IPS DF 19.7 (cell line): ENCODE measurements at places on chromosomes 1 and 21.

GRCh38 chr1:221165839-221166500 is 286.7 kb downstream of the HLX start:
- DNase-seq, result no peak

GRCh38 chr1:223755992-223756775 is 43.8 kb downstream of the CAPN2 start:
- no peak for DNase-seq

DNA sequence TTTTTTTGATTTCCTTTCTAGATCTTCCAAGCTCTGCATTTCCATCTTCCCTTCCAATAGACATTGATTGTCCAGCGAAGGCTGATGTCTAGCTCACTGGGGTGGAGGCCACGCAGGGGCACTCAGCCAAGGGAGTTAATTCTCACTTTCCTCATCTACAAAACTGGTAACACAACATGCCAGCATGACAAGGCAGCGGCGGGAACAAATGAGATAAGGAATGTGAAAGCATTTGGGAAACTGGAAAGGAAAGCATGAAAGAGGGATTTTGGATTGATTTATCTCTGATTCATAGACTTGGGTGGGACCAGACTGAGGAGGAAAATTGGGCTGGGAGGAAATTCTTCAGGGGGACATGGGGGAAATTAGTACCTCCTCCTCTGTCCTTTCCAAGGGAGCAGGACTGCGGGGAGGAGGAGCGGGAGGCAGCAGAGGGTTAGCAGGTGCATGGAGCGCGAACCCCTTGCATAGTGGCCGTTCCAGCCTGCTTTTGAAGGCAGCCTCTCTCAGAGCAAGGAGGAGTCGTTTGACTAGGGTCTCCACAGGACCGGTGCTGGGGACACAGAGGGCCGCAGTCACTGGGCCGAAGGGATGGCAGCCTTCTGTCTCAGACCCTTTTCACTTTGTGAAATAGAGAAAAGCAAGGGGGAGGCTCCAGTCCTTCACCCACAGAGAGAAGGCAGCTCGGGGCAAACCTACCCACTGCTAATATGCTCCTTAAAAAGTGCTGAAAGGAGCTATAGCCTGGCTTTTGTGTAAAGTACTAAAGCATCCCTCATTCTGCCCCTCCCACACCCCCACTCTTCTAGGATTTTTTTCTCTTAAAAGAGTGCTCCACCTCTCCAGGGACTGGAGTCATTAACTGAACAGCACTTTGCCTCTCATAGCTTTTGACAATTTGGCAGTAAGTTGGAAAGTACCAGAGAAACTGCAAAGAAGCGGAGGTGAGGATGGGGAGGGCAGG is 89.2 kb downstream of the PLXNA2 start:
- DNase-seq, result no peak

GRCh38 chr1:231318568-231318967 is 19.1 kb downstream of the EXOC8 start:
- DNase-seq, result no peak

- no peak for DNase-seq
Observed at GRCh38 chr1:59225594-59226316, 71.1 kb upstream of the FGGY start.

- peak; percentile 28 for DNase-seq
Observed at GRCh38 chr1:246971090-246971721, 36.7 kb downstream of the ZNF695 start.

- DNase-seq, result no peak
Observed at GRCh38 chr1:212060632-212061472, 25.3 kb downstream of the DTL start.

DNA sequence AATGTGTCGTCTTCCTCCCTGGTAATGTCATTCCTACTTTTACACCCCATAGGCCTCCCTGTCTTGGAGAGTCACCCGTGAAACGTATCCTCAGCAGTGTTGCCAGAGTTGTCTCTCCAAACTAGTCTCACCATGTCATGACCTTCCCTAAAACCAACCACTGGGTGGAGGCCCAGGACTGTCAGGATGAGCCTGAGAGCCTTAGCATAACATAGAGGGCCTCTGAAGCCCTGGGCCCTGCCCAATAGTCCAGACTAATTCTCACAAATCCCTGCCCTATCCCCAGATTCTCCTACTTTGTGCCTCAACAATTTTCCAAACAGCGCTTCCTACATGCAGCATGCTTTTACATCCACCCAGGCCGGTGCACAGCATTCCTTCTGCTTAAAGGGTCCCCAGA is 29.3 kb upstream of the HSD3B1 start:
- DNase-seq, result no peak

DNA sequence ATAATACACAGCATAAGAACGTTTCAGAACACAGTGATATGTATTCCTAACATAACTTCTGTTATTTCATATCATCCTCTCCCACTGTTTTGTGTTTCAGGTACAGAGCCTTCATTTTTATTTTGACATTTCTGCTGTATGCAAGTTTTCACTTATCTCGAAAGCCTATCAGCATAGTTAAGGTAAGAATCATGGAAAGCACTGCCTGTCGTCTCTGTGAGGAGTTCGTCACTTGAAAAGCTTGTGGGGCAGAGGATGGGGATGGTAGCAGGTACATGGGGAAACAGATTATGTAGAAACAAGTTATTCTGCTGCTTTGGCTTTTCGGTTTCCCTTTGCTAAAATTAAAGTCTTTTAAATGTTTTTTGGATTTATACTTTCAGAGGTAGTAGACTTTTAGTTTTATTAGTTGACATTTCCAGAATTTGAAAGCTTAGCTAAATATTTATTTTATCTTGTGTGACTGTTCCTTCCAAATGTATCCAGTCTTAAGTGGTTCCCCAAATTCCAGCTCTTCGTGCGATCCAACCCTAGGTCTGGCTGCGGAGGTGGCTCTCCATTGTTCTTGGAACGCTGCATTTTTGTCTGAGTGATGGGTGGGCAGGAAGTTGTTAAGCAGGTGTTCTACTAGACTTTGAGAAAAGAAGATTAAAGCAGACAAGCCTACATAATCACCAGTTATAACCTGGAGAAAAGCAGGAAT is 12.2 kb downstream of the SLC37A1 start:
- no peak for DNase-seq

DNA sequence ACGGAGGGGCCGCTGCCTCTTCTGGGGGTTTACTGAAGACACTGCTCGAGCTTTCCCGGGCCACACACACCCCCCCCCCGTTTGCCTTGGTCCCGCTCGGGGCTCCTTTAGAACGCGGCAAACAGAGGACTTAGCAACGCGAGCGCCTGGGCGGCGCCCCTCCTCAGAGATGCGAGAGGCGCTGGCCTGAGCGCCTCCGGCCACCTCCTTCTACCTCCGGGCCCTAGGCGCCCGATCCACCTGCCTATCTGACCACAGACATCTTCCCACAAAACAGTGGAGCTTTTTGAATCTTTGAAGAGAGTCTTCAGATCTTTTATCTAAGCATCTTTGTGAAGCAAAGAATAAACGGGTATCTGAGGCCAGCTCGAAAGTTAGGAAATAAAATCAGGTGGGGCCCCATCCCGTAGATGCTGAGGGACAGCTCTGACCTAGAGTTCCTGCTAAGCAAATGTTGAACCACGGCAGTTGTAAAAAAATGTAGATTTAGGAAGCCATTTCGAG is 436 bp upstream of the TTLL7 start:
- DNase-seq, result peak; percentile 35

- no peak for DNase-seq
Observed at GRCh38 chr1:154843636-154844296, 26.3 kb downstream of the KCNN3 start.

DNA sequence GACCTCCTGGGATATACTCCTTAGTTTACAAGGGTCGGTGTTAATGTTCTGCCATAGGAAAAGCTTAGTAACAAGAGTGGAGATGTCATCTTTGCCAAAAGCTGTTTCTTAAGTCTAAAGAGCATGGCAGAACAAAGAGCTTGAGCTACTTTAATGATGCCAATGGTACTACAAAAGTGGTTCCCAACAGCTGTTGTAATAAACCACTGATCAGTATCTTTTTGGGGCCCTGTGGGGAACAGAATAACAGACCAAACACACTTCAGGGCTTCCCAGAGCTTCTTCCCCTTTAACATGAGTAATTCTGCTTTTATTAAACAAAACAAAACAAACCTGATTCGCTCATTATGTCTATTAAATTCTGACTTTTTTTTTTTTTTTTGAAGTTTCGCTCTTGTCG is 116.3 kb downstream of the NCAM2 start:
- no peak for DNase-seq

GRCh38 chr1:114314098-114314497 is 160.4 kb upstream of the SYT6 start:
- DNase-seq, result no peak

- no peak for DNase-seq
Observed at GRCh38 chr21:15108801-15109200, 44.0 kb upstream of the NRIP1 start.

- DNase-seq, result no peak
Observed at GRCh38 chr21:45088729-45089128, 14.3 kb downstream of the ADARB1 start.

DNA sequence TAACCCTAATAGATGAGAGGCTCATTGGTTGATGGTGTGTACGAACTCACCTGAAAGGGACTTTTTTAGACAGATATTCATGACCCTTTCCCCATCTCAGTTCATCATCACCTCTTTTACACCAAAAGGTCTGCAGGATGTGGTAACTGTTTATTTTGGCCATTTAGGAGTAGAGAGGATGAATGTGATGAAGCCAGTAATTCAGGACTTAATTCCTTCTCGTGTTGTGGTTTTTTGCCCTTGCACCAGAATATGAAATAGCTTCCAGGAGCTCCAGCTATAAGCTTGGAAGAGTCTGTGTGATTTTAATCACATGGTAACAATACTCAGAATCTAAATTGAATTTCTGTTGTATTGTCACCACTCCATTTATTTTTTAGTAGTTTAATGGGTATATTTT is 189.4 kb upstream of the KCTD3 start:
- DNase-seq, result no peak

DNA sequence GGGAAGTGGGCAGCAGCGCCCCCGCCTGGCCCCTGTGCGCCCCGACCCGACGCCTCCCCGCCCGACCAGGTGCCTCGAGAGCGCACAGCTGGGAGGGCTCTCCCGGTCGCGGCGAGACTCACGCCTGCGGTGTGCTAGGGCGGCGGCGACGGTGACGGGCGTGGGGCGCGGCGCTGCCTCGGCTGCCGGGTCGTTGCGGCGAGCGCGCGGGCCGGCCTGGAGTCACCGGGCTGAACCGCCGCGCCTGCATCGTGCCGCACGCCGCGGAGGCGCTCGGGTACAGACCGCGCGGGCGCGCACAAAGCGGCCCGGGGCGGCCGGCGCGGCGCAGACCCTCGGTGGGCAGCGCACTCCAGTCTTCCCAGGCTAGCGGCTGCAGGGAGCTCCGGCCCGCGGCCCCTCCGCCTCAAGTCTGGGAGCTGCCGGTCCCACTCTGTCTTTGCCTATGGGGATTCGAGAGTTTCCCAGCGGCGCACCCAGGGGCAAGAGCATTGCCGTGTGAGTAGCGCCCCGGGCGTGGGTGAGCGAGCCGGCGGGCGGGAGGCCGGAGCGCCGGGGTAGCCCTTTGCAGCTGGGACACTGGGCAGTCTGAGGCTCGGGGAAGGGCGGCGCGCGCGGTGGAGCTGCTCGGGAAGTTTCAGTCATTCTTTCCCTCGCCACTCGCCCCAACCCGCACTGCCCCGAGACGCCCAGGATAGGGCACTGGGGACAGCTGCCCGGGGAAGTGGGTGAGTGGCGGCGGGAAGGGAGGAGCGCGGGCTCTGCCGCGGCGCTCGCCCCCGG is at the start of gene SLC35F3:
Gene SLC35F3 (plus strand): TSS at position 44 of the 783 bp plus-strand sequence.
- DNase-seq, result no peak

- no peak for DNase-seq
Observed at GRCh38 chr1:239708622-239709021, 322.3 kb downstream of the CHRM3 start.

- no peak for DNase-seq
Observed at GRCh38 chr1:34926894-34927293, 2.6 kb downstream of the DLGAP3 start.

GRCh38 chr1:33396188-33397124 is 34.4 kb downstream of the PHC2 start:
- DNase-seq, result no peak

- DNase-seq, result no peak
Observed at GRCh38 chr1:183903101-183903500, 98.2 kb downstream of the RGL1 start.

GRCh38 chr1:219990782-219991510 is 55.4 kb downstream of the EPRS1 start:
- DNase-seq, result no peak

DNA sequence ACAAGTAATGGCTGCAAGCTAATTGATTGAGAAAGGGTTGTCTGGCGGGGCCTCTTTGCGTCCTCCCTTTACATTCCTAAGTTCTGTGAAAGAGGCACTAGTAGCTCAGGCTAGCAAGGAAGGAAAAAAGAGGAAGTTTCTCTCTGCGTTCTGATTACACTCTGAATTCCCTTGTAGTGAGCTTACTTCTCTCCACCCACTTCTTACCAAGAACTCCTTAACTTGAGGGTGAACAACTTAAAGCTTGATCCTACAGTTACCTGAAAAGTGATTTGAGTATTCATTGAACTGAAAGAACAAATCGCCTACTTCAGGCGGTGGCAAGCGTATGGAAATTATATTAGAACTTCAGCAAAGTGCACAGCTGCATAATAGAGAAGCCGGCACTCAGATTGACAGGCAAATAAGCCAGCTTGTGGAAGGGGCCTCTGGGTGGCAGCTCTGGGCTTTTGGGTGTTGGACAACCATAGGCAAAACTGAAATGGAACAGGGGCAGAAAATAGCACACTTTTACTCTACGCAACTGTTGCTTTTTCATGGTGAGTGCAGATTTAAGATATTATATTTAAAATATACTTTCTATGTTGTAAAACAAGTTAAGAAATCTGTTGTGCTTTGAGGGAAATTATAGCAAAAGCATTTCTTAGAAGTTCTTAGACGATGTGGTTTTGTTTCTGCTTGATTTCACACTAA is 464.5 kb downstream of the USP25 start:
- DNase-seq, result peak; percentile 23

DNA sequence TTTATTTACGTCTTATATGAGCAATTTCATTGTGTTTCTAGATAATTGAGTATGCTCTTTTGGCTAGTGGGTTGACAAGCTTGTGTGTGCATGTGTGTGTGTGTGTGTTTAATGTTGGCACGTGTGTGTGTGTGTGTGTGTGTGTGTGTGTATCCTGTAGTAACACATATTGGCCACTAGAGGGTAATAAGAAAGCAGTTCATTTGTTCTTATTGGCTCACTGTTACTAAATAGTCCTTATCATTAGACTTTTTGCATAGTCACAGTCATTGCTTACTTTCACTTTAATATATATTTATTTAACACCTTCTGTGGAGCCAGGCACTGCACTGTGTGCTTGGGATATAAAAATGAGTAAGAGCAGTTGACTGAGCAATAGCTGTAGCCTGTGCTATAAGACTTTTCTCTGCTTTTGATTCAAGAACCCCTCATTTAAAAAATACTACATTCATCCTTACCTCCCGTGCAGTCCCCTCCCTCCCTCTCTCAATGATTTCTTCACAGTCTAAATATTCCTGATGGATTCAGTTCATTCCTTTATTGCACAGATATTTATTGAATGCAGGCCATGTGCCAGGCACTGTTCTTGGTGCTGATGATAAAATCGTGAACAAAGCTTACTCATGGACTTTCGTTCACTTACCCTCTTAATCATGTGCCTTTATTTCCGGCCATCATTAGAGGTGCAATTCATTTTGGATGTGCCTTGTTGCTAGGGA is 96.7 kb downstream of the DYRK1A start:
- no peak for DNase-seq
